ENCODE measurements at places on chromosomes 6 and 20.

GRCh38 chr6:56671651-56672461 lies 29.2 kb upstream of the DST start:
- DNase-seq, result no peak

- DNase-seq, result no peak
Observed at GRCh38 chr20:47982574-47983360, 197.5 kb upstream of the SULF2 start.

DNA sequence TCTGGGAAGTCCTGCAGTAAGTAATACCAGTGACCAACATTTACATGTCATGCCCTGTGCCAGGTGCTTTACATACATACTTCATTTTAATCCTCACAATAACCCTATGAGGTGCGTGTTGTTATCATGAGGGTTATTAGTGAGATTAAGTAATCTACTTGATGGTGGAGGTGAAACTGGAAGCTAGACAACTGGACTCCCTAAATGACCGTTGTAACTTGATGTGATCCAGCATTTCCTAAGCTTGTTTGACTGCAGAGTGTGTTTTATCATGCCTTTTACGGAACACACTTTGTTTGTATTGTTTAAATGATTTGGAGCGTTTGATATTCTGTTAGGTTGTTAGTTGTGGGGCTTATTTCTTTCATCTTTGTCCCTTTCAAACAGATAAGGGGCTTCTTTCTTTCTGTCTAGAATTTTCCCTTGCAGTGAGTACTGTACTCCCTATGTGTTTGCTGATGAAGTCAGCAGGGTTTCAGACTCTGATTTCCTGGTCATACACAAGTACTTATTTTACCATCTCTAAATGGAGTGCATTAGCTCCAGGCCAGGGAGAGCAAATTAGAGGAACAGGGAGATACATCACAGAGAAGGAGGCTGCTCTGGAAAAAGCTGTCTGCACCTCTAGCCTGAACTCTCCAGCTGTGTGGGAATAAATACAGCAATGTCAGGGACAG lies 29.7 kb downstream of the CHMP4B start:
- no peak for DNase-seq

- no peak for DNase-seq
Observed at GRCh38 chr6:53877151-53877550, 82.3 kb downstream of the LRRC1 start.

- no peak for DNase-seq
Observed at GRCh38 chr6:148616841-148617240, 130.0 kb upstream of the UST start.

GRCh38 chr6:23175391-23175790 lies 606.0 kb downstream of the HDGFL1 start:
- no peak for DNase-seq

GRCh38 chr6:153392156-153392555 lies 261.1 kb upstream of the RGS17 start:
- no peak for DNase-seq

DNA sequence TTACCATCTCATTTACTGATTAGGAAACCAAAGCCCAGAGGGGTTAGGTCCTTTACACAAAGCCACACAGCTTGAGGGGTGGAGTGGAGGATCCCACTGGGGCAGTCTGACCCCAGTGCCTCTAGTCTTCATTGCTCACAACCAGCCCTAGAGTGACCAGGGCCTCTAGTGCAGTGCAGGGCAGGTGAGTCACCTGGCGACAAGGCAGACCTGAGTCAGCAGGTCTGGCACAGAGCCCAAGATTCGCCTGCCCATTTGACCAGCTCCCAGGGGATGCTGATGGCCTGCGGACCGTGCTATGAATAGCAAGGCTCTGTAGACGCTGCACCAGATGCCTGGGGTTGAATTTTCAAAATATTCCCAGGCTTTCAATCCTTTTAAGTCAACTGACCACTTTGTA lies 29.9 kb downstream of the CDH26 start:
- DNase-seq, result no peak

DNA sequence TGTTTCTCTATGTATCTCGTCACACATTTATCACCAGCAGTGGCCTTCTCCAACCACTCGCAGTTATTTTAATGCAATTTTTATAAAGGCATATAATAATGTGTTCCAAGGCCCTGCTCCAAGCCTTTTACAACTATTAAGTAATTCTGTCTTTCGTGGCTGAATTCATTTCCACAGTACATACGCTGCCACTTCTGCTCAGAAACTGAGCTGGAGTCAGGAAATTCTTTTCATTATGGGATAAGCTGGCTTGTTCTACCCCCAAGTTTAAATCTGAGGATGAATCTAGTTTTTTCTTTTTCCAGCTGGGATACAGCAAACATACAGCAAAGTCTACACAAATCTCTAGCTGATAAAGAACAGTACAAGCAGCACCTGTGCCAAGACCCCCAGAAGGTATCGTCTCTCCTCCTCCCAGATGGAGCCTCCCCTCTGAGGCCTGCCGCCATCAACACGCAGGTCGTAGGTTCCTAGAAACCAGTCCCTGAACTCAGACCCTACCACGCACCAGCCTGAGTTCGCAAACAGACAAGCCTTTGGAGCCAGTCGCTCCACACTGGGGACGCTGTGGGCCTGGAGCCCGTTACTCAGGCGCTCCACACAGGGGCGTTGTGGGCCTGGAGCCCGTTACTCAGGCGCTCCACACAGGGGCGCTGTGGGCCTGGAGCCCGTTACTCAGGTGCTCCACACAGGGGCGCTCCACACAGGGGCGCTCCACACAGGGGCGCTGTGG lies 263.5 kb downstream of the THBS2 start:
- no peak for DNase-seq

DNA sequence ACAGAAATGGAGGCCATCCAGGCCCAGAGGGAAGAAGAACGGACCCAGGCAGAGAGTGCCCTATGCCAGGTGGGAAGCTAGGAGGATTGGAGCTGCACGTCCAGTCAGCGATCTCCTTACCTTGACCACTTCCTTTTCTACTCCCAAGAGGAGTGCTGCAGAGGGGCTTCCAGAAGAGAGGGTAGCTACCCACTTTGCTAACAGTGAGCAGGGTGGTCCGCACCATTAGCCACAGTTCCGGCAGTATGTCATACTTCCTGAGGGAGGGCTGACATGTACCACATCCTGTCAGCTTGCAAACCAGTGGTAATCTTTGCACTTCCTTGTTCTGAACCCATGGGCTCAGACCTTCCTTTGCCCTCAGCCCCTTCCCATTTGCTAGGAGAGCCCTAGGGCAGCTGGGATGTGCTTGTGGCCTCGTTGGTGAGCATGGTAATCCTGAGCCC lies 35.4 kb downstream of the CEP250 start:
- DNase-seq, result no peak

GRCh38 chr6:84639396-84639795 lies 125.0 kb downstream of the TBX18 start:
- DNase-seq, result no peak

- peak; percentile 47 for DNase-seq
Observed at GRCh38 chr6:109503327-109504224, 20.6 kb upstream of the ZBTB24 start.

DNA sequence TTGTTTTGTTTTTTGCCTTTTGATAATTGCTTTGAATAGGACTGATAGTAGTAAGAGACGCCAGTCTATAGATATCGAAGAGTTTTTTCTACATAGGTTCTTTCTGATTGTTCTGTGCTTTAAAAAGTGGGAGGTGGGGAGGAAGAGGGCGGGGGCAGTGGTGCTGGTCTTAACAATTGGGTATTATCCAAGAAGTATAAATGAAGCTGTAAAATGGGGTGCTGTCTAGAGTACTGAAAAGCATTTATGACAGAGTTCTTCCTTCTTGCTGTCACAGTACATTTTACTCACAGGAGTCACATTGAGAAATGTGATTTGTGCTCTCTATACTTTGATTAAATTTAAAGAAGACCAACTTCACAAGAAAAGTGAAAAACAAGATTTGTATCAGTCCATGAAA lies 41.0 kb downstream of the MAPK14 start:
- no peak for DNase-seq

GRCh38 chr20:45090481-45090880 lies 10.4 kb downstream of the KCNS1 start:
- DNase-seq, result no peak

DNA sequence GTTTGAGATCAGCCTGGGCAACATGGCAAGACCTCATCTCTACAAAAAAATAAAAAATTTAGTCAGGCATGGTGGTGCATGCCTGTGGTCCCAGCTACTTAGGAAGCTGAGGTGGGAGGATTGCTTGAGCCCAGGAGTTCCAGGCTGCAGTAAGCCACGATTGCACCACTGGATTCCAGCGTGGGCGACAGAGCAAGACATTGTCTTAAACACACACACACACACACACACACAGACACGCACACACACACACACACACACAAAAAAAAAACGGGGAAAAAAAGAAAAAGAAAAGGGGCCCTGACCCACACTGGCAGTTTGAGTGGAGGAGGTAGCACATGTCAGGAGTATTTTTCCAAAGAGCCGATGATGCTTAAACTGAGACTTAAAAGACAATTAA lies 122.2 kb downstream of the AFG1L start:
- DNase-seq, result no peak

- no peak for DNase-seq
Observed at GRCh38 chr6:108653949-108654348, 93.2 kb downstream of the FOXO3 start.
